ENCODE measurements at places on chromosomes 13 and 19. TPM values are rescaled to one million over a fixed set of nuclear protein-coding genes. Genes with fewer than 3 reads are reported as not detected.
A peak's percentile ranks its signal among the peaks of the same experiment; 100 is the strongest.

- DNase-seq, result no peak
Measured at GRCh38 chr13:37290716-37291505, 185.4 kb upstream of the CSNK1A1L start.

ZNF667 gene
- total RNA-seq, result 3.2 TPM

DNA sequence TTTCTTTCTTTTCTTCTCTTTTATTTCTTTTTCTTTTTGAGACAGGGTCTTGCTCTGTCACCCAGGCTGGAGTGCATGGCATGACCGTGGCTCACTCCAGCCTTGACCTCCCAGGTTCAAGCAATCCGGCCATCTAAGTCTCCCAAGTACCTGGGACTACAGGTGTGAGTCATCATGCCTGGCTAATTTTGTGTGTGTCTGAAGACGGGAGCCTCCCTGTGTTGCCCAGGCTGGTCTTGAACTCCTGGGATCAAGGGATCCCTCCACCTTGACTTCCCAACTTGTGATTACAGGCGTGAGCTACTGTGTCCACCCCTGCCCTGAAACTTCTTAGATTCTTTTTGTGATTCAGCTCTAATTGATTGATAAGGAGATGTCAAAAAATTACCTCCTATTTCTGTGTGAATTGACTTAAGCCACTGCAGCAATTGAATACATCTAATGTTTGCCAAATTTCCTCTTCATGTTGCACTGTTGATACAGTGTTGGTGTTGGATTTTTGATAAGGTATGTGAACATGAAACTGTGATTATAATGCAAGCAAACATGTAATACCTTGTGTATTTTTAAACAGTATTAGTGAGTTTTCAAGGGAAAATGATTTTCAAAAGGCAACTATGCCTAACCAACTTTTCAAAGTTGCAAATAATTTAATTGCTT is 22.6 kb downstream of the KLF5 start:
- no peak for DNase-seq

DNA sequence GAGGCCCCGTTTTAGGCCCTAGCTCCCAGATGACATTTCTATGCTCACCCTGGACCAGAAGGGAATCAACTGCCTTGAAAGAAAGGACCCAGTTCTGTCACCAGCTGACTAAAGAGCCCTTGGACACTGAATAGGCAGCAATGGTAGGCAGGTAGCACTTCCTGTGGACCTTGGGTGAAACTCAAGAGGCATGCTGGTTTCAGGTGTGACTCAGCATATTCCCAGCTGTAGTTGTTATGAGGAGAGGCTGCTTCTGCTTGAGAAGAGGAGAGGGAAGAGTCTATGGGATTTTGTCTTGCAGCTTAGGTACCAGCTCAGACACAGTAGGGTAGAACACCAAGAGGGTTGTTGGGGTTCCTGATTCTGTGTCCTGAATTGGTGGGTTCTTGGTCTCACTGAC is 37.9 kb upstream of the HTR2A start:
- DNase-seq, result no peak

GRCh38 chr13:60869941-60870613 is 473.1 kb downstream of the TDRD3 start:
- DNase-seq, result peak; percentile 44

- no peak for DNase-seq
Measured at GRCh38 chr13:27339299-27339698, 68.7 kb downstream of the RASL11A start.

KASH5 gene
- total RNA-seq, result 0.41 TPM

GRCh38 chr13:65347420-65348030 is 1882.6 kb downstream of the PCDH9 start:
- DNase-seq, result no peak

DNA sequence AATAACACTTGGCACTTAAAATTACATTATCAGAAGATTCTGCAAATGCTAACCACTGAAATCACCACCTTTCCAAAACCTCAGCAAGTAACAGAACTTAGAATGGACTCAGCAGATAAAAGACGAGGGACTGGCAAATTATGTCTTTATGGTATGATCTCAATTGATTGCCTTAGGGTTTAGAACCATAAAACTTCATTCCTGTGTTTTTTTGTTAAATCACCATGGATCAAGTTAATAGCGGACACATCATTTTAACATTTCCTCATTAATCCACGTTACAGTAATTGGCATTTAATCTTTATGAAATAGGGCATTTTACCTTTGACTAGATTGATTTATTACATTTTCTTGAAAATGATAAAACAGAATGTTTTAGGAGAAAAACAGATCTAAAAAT is 2070.3 kb downstream of the PCDH9 start:
- DNase-seq, result no peak

ZNF701 gene
- total RNA-seq, result 20.4 TPM

PTGIR gene
- total RNA-seq, result 6.5 TPM

JSRP1 gene
- total RNA-seq, result 3.4 TPM

DNA sequence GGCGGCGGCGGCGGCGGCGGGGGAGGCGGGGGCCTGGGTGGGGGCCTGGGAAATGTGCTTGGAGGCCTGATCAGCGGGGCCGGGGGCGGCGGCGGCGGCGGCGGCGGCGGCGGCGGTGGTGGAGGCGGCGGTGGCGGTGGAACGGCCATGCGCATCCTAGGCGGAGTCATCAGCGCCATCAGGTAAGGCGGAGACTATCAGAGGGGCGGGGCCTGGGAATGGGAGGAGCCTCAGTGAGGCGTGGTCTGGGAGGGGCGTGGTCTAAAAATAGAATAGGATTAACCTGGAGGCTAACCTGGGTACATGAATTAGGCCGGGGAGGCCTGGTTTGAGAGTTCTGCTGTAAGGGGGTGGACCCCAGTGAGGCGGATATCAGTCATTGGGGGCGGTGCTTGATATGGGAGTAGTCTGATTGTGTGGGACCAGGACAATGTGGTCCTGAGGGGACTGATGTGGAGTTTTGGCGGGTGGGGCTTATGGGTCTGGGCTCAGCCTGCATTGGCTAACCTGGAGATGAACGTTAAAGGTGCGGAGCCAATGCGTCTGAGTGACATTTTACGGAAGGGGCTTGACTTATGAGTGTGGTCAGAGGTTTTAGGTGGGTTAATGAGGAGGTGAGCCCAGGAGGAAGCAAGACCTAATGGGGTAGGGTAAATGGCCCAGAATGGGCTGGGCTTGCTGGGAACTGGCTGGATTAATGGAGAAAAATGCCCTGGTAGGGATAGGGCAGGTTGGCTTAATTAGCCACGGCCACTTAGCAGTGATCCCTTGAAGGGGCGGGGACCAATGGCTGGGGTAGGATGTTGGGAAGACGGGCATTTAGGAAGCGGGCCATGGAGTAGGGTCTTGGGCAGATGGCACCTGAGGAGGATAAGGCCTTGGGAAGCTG is 1.4 kb downstream of the CAPNS1 start:
- peak; percentile 95 for DNase-seq

KDELR1 gene
- total RNA-seq, result 95.1 TPM

DNA sequence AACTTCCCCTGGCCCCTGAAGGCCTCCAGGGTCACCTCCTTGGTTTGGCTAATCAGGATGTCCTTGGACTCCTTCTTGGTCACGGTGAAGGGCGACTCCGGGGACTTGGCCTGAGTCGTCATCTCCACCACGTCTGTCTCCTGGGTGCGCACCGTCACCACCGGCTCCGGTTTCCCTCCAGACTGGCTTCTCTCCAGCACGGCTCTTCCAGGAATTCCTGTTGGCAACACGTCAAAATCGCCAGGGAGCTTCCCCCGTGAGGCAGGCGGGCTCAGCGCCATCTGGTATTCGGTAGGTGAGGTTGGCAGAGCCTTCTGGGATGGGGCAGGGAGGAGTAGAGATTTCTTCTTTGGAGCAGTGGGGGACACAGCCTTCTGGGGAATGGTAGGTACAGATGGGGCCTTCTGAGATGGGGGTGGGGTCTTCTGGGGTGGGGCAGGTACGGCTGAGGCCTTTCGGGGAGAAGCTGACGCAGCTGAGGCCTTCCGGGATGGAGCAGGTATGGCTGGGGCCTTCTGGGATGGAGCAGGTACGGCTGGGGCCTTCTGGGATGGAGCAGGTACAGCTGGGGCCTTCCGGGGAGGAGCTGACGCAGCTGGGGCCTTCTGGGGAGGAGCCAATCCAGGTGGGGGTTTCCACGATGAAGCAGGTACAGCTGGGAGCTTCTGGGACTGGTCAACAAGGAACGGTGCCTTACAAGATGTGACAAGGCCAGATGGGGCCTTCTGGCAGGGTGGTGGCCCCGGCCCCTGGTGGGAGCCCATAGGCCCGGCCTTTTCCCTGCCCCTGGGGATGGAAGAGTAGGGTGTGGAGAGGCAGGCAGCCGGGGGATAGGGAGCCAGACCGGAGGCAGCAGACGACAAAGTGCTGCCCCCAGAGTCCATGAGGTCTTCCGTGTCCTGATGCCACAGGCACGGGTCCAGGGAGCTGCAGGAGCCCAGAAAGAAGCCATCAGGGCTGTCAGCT is 3.8 kb downstream of the GARIN5B start:
- no peak for DNase-seq

- DNase-seq, result no peak
Measured at GRCh38 chr13:41502673-41503072, 45.3 kb downstream of the RGCC start.

YJEFN3 gene
- 4.3 TPM for total RNA-seq

DNA sequence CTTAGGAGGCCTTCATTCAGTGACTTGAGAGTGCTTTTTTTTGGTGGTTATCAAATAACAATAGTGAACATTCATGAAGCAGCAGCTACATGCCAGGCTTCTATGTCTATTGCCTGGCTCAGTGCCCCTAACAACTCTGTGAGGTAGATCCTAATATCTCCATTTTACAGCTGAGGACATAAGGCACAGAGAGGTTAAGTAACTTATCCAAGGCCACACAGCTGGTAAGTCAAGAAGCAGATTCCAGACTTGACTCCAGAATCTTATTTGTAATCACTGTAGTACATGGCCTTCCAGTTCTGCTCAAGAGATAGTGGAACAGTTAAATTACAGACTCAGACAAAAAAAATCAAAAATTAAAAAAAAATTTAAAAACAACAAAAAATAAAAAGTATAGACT is 26.8 kb downstream of the CKM start:
- DNase-seq, result no peak

DNA sequence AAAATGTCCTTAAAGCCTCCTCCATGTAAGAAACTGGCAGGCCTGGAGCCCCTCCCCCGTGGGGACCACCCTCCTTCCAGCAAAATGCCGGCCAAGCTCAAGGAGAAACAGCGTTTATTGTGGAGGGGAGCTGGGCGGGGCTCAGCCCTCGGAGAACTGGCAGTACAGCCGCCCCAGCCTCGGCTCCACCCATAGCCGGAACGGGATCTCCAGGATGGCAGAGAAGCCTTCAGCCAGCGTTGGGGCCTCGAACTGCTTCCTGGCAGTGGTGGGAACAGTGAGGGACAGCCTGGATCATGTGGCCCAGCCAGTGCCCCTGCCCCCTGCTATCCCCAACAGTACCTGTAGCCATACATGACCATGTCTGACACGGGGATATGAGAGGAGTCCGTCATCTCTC is 6.3 kb downstream of the PNKP start:
- peak; percentile 88 for DNase-seq
